ENCODE measurements at places on chromosomes 11 and 22. TPM values are rescaled to one million over a fixed set of nuclear protein-coding genes. Genes with fewer than 3 reads are reported as not detected.

The NCAPH2 gene
- 22.2 TPM for total RNA-seq

The TMEM258 gene
- total RNA-seq, result 93.4 TPM

The MYBPC3 gene
- not detected for total RNA-seq

DNA sequence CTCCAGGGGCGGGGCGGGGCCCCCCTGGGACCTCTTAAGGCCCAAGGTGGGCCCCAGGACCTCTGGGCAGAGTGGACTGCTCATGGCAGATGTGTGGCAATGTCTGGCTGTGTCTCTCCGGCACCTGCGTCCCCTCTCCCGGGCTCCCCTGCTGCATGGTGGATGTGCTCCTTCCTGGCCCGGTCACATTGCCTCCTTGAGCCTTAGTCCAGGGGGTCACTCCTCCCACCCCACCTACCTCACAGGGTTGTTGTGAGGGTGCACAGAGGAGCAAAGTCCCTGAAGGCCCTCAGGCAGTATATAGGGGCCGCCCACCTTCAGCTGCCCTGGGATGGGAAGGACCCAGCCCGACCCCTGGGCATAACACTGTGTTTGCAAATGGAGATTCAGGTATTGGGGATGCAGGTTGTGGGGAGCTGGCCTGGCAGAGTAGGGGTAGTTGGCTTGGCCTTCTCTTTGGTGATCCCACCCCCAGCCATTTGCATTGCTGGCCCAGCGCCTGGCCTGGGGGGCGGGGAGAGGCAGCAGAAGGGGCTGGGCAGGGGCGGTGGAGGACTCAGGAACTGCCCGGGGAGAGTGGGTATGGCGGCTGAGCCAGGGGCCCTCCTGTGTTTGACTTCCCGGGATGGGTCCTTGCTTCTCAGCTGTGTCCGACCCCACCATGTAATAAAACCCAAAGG is 11.3 kb downstream of the KCTD17 start:
- no peak for DNase-seq

The CYP2D6 gene
- 0.13 TPM for total RNA-seq

The PRG2 gene
- not detected for total RNA-seq

DNA sequence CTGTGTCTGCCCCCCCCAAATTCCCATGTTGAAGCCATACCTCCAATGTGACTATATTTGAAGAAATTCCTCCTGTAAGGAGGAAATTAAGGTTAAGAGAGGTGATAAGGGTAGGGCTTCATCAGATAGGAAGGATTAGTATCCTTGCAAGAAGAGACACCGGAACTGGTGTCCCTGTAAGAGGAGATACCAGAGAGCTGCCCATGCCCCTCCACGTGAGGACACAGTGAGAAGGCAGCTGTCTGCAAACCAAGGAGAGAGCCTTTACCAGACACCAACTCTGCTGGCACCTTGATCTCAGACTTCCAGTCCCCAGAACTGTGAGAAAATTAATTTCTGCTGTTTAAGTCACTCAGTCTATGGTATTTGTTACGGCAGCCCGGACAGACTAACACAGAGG is 109.3 kb downstream of the ARFGAP2 start:
- no peak for DNase-seq

GRCh38 chr11:36233204-36233603 is 56.0 kb downstream of the COMMD9 start:
- DNase-seq, result peak; percentile 57

DNA sequence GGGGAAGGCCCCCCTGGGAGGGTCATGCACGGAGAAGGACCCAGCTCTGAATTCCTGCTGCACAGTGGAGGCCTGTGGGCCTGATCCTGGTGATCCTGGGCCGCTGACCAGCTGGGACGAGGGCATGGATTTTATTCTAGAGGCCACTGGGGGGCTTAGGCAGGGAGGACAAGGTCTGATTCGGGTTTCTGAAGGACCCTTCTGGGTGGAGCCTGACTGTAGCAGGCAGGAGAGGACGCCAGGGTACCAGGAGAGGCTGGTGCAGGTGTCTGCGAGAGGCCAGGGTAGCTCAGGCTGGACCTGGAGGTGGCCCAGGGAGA is 31.3 kb downstream of the MPPED1 start:
- DNase-seq, result no peak

The GLB1L2 gene
- total RNA-seq, result 0.39 TPM

DNA sequence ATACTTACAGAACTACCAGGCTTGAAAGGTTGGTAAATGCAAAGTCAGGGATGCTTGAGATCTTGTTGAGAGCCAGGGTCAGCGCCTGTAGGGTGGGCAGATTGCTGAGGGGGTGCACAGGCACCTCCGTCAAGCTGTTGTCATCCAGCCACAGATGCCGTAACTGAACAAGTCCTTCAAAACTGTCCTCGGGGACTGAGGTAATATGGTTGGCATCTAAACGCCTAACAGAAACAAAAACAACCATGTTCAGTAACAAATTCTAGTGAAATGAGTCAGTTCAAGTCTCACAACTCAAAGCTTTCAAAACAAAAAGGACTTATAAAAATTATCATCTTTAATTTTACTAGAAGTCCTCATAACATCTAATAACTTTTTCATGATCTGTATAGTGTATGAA is 22.2 kb upstream of the CCDC34 start:
- DNase-seq, result no peak

DNA sequence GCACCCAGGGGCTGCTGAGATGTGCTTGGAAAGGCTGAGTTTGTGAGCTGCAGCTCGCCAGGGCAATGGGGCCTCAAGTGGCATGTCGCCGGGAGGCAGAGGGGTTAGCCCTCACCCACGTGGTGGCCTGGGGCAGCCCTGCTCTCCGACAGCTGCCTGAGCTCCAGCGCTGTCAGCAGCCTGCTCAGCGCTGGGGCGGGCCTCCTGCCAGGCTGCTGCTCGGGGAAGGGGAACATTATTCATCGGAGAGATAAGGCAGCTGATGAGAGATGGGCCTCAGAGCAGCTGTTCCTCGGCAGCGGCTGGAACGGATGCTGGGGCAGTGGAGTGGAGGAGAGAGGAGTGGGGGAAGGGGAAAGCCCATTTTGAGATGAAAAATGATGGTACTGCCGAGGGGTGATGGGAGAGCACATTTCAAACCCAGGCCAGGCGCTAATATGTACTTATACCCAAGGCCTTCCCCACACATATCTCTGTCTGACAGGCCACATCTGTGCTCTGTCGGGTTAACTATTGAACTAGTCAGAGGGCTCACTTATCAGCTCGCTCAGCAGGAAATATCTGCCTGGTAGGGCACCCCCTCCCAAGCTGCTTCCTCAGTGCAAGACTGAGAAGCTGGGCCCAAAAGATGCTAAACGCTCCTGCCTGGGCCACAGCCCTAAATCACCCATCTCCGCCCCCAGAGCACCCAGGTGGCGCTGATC is 79.5 kb downstream of the TIMP3 start:
- peak; percentile 90 for DNase-seq

The CCDC157 gene
- total RNA-seq, result 1.3 TPM

- no peak for DNase-seq
Measured at GRCh38 chr22:37062376-37062675, 10.8 kb downstream of the KCTD17 start.

The TCIRG1 gene
- 65.4 TPM for total RNA-seq

The OR4D11 gene
- total RNA-seq, result not detected

The SFI1 gene
- total RNA-seq, result 15.8 TPM

- no peak for DNase-seq
Measured at GRCh38 chr11:30653606-30654005, 67.5 kb upstream of the MPPED2 start.

DNA sequence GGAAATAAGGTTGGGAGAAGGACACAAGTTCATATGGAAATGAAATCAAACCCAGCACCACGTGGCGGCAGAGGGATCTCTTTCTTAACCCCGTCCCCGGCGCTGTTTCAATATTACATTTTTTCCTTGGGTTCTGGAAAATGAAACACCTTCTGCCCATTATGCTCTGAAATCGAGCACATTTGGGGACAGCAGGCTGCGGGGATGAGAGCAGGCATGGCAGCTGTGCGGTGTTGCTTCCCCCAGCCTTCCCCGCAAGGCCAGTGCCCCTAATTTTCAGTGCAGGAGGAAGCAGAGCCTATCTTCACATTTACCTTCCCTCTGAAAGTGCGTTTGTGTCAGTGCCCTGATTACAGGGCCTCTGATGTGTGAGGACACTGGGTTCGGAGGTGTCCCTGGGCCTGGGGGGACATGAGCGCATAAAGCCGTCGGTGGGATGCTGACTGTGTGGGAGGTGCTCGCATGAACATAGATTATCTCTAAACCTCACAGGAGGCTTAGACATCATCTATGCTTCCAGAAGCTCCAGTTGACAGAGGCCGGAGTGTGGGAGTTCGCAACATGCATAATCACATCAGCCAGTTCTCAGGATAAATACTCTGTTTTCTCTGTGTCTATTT is 921.3 kb downstream of the BRD1 start:
- no peak for DNase-seq

The C22orf42 gene
- not detected for total RNA-seq

- DNase-seq, result no peak
Measured at GRCh38 chr11:118304227-118304567, 333 bp upstream of the CD3E start.

DNA sequence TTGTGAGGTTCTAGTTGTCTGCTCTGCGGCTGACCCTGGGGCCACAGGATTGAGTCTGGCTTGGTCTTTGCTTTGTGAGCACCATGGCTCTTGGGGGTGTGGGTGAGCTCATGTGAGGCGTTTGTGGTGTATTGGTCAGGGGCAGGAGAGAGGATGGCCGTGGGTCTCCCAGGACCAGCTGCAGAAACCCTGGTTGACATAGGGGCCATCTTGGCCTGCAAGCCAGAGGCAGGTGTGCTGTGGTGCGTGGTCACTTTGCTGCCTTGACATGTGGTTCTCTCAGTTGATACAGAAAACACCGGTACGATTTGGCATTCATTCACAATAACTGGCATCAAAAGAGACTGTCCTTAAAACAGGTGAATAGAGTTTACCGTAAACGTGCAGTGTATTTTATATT is 11.3 kb downstream of the PHRF1 start:
- no peak for DNase-seq

The SLC1A2 gene
- total RNA-seq, result not detected

GRCh38 chr11:1049431-1049891 is 12.9 kb upstream of the MUC6 start:
- DNase-seq, result no peak

DNA sequence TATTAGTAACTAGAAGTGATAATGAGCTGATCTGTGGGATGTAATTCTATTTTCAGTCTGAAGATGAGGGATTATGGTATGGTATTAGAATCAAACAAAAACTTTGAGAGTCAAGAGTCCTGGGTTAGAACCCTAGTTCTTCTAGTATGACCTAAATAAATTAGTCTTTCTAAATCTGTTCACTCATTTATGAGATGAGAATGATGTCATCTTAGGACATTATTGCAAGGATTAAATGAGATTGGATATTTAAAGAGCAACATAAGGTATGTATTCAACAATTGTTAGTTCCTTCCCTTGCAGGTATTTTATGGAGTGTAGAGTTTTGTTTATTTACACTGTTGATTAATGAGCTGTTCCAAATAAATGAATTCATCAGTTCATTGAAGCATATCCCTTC is 21.8 kb downstream of the EMSY start:
- DNase-seq, result no peak

- no peak for DNase-seq
Measured at GRCh38 chr11:126148317-126148716, 63.1 kb downstream of the RPUSD4 start.

The TYR gene
- total RNA-seq, result not detected

DNA sequence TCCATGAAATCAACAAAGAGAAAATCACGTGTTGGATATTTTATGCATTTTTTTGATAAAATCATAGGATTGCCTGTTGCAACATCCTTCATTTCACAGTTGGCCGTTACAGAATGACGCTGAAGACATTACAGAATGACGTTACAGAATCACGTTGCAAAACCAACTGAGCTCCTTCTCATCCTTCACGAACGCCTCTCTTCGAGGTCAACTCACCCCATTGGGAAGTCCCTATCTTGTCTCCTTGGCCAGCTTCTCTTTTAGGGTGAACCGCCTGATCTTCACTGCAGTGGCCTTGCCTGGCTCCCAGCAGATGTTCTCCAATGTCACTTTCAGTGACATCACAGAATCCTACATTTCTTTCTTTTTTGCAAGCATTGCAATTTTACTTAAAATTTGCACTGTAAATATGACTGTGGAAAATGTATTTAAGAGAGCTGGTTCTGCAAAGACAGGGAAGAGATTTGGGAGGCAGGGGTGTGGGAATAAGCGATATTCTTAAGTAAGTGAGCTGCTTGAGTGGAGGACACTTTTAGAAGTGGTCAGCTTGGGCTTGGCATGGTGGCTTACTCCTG is 5.1 kb downstream of the KRTAP5-7 start:
- DNase-seq, result no peak

The DCPS gene
- total RNA-seq, result 7.2 TPM

DNA sequence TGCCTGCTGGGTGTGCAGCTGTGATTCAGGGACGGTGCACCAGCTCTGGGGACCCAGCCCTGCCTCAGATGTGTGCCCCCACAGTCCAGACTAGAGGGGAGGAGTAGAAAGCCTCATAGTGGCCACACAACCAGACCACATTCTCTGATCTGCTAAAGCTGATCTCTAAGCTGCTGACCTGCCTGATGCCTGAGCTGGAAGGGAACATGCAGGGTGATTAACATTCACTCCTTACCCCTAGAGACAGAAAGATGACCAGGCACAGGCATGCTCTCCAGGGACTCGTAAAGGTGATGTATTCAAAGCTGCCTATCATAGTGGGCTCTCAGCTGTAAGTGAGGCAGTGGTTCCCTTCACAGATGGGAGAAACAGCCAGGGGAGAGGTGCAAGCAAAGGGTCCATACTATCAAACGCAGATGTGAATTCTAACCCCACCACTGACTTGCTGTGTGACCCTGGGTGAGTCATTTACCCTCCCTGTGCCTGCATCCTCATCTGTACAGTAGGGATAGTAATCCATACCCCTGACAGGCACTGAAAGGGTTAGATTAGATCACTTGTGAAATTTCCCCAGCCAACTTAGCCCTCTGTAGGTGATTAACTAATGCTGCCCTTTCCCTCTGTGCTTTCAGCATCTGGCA is 29.0 kb upstream of the LRRC32 start:
- DNase-seq, result peak; percentile 29

The TIGD3 gene
- total RNA-seq, result under 0.01 TPM

DNA sequence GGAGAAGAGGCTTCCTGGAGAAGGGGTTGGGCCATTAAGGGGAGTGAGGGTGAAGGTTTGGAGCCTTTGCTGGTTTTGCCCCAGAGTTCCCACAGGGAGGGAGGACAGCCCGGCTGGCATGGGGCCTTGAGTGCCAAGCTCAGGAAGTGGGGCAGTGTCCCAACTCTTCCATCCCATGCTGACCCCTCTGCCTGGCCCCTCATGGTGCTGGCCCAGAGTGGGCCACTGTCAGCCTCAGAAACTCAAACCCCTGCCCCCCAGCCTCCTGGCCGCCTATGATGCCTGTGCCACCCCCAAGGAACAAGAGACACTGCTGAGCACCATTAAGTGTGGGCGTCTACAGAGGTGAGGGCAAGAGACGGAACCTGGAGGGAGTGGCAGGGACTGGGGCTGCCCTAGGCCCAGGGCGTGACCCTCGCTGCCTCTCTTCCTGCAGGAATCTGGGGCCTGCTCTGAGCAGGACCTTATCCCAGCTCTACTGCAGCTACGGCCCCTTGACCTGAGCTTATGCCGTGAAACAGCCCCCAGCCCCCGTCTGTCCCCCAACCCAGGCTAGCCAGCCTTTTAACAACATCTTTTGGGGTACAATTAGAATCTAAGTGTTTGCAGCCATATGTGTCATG is 5.4 kb downstream of the MUS81 start:
- no peak for DNase-seq

- no peak for DNase-seq
Measured at GRCh38 chr11:64865286-64866172, 12.9 kb downstream of the EHD1 start.
